ENCODE measurements at places on chromosomes 7 and 10. TPM values are rescaled to one million over a fixed set of nuclear protein-coding genes. Genes with fewer than 3 reads are reported as not detected.

NUTM2B gene
- 5.1 TPM for polyA plus RNA-seq

PRTFDC1 gene
- 29.7 TPM for polyA plus RNA-seq

MEST gene
- polyA plus RNA-seq: 569 TPM

PROSER2 gene
- 6.1 TPM for polyA plus RNA-seq

SPDYE2 gene
- 16.6 TPM for polyA plus RNA-seq

CRTAC1 gene
- polyA plus RNA-seq: 43.8 TPM

PKD2L1 gene
- polyA plus RNA-seq: 0.11 TPM

FGL2 gene
- polyA plus RNA-seq: 35.1 TPM

ADCY1 gene
- 3.7 TPM for polyA plus RNA-seq

GTF2IRD2 gene
- polyA plus RNA-seq: 34.4 TPM

SEC24C gene
- polyA plus RNA-seq: 67.3 TPM

INHBA gene
- polyA plus RNA-seq: 2.5 TPM

COX19 gene
- 17.3 TPM for polyA plus RNA-seq

ZNF853 gene
- 17.6 TPM for polyA plus RNA-seq

DNA sequence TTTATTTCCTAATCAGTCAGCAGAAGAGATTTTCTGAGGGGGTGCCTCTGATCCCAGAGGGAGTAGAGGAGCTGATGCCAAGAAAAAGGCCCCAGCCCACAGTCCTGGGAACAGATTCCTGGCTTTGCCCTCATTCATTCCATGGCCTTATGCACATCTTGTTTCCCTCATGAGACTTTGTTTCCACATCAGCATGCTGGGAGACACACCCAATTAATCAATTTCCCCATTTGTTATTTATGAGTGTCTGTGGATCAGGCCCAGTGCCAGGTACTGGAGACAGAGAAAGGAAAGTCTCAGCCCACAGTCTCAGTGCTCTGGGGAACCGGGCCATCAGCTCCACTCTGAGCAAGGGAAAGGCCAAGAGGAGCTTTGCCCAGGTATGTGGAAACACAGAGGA lies 496.2 kb upstream of the ZMIZ1 start:
- DNase-seq: no peak

- DNase-seq: no peak
Measured at GRCh38 chr7:157900011-157900410, 563.2 kb downstream of the DNAJB6 start.

- no peak for DNase-seq
Measured at GRCh38 chr7:1706721-1707613, 36.9 kb downstream of the ELFN1 start.

- no peak for DNase-seq
Measured at GRCh38 chr10:117410557-117410956, 35.3 kb upstream of the PDZD8 start.

DNA sequence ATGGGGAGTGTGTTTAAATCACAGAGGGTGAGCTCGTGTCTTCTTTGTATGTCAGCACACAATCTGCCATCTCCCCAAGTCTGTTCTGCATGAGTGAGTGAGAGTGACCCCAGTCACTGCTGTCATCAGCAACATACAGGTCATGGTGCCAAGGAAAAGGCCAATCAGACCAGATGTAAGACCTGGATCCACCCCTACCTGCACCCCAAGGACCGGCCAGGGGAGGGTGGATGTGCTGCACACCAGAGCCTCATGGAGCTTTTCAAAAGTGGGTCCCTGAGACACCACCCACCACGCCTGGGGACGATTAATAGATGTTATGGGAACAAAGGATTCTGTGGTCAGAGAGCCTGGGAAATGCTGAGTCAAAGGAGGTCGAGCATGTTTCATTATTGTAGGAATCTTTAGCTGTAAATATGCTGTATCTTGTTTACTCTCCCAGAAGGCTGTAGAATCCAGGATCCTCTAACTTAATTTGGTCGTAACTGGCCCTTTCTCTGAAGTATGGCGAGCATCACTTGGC lies 420.5 kb downstream of the RPS24 start:
- no peak for DNase-seq

DNA sequence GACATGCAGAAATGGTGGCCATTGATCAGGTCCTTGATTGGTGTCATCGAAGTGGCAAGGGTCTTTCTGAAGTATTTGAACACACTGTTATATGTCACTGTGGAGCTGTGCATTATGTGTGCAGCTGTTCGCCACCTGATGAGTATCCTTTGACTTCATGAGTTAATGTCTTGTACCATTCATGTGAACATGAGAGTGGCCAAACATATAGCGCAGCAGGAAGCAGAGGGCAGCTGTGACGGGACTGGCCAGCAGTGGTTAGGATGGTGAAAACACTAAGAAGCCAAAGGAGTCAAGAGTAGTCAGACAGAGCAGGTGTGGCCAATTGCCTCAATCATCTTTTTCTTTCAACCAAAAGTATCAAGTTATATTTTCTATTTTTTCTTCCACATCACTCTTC lies 167.4 kb downstream of the IMMP2L start:
- no peak for DNase-seq

DNA sequence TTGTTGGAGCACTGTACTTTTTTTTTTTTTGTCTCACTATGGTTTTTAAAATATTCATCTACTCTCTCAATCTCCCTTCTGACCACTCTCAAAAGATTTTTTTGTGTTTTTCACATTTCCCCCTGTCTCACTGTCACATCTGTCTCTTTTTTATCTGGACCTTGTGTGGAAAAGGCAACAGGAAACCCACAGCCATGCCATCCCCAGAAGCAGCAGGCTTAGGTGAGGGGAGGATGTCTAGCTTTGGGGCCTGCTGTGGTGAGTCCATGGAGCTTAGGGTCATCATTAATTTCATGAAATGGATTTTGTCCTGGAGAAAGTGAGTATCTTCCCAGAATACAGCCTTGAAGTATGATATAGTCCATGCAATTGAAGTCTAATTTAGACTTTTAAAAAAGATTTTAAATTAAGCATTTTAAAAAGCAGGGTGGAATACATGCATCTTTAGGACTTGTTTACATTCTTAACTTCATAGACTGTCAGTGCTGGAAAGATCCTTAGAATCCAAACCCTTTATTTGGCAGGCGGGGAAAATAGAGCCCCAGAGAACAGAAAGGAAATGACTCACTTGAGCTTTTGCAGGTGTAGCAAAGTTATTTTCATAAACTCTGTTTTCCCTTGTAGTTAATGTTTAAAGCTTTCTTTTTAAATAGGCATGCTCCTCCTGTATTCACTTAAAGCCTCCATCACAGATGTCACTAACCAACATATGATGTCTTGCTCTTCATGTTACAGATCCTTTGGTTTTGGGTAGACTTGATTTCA lies 25.1 kb downstream of the MINDY4 start:
- DNase-seq: no peak

DNA sequence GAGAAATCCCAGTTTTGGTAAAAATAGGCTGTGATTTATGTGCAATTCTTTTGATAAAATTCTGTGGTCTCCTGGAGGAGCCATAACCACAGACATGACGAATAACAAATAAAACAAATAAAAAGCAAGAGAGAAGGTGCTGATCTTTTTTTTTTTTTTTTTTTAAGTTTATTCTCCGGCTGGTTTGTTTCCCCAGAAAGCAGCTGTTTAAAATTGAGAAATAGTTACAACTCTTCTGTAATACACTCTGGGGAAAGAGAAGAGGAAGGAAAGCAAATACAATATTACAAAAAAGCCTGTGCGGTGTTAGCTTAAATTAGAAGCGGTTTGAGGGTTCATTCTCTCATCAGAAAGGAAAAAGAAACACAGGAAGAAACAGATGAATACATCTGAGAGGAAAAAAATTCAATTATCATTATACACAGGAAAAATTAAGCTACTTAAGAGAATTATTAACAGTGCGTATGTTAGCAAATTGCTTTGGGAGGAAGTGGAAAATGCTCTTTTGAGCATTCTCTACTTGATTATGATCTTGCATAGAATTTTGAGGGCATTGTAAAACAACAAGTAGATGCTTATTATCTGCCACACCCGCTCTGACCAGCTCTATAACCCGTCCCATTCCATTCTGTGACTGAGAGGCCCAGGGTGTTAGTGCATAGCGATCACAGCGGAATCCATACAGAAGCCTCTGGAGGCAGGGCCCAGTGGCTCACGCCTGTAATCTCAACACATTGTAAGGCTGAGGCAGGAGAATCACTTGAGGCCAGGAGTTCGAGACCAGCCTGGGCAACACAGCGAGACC lies 40.6 kb upstream of the WAC start:
- DNase-seq: no peak

- DNase-seq: no peak
Measured at GRCh38 chr7:137801003-137801402, 45.8 kb downstream of the DGKI start.

DNA sequence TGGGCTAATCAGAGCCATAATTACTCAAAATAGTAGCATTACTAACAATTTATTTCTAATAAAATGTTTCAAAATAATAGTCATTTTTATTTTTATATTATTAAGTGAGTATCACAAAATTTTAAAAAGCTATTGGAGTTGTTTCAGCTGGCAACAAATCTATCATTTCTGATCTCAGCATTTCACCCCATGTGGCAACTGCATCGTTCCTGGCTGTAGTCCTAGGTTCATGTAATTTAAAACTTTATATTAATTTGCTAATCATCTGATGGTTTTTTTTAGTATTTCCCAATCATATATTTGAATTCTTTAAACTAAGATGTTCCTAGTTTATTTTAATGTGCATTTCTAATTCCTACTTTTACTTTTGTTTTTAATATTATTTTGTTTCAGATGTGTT lies 293.0 kb upstream of the AKR1E2 start:
- no peak for DNase-seq

- no peak for DNase-seq
Measured at GRCh38 chr10:43047288-43047970, 29.4 kb upstream of the RET start.

DNA sequence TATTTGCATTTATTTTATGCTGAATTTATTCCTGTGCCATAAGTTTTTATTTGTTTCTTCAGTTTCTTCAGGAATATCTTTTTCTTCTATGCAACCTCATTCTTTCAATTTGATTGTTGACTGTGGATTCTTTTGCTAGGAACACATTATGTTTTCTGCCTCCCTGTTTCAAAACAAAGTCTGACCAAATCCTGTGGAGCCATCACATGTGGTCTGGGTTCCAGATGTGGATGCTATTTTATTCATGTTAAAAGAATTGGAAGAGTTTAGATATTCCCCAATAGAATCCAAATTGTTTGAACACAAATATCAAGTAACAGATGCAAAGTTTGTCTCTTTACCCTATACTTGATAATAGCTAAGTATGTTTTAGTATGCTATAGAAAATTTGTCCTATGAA lies 56.8 kb upstream of the LRRC17 start:
- DNase-seq: no peak

DNA sequence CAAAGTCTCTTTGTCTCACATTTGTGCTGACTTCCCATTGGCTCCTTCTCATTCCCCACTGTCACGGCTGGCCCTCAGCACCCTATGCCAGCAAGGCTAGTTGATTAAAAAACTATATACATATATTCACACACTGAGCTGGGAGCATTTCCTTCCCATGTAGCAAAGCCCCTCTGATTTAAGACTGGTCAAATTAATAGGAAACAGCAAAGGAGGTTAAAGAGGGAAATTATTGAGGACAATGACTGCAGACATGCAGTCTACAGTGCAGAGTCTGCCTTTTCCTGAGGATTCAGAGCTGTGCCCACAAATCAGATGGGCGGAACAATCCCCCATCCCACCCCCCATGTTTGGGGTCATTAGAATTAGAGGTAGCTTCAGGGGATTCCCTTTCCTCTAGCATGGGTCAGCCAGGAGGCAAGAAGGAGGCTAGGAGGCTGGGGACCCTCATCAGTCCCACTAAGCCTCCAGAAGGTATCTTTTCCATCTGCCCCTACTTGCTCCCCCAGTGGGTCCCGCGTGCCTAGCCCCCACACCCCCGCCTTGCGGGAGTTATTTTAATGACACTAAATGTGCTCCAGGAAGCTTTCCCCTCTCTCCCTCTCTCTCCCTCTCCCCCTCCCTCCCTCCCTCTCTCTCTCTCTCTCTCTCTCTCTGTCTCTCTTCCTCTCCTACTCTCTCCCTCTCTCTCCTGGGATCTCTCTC lies 9.8 kb upstream of the DLX6 start:
- no peak for DNase-seq

- no peak for DNase-seq
Measured at GRCh38 chr10:34895977-34896376, 80.9 kb upstream of the PARD3 start.

- DNase-seq: no peak
Measured at GRCh38 chr7:132545756-132546155, 30.5 kb downstream of the PLXNA4 start.

- no peak for DNase-seq
Measured at GRCh38 chr10:88920986-88921593, 31.5 kb downstream of the ACTA2 start.

- DNase-seq: no peak
Measured at GRCh38 chr10:119652361-119652730, 1.2 kb downstream of the BAG3 start.

- no peak for DNase-seq
Measured at GRCh38 chr7:36188906-36189305, 35.9 kb downstream of the EEPD1 start.

GRCh38 chr7:132321387-132321786 lies 254.9 kb downstream of the PLXNA4 start:
- DNase-seq: no peak

GRCh38 chr7:30751696-30752273 lies at the start of gene INMT:
TSS of gene INMT (plus strand) at chr7:30752135. CDS start at chr7:30752151, 16 bp downstream.
- DNase-seq: no peak

- DNase-seq: no peak
Measured at GRCh38 chr7:117950601-117951260, 77.5 kb upstream of the CTTNBP2 start.

GRCh38 chr10:69014171-69014570 lies 25.6 kb downstream of the KIFBP start:
- DNase-seq: no peak

DNA sequence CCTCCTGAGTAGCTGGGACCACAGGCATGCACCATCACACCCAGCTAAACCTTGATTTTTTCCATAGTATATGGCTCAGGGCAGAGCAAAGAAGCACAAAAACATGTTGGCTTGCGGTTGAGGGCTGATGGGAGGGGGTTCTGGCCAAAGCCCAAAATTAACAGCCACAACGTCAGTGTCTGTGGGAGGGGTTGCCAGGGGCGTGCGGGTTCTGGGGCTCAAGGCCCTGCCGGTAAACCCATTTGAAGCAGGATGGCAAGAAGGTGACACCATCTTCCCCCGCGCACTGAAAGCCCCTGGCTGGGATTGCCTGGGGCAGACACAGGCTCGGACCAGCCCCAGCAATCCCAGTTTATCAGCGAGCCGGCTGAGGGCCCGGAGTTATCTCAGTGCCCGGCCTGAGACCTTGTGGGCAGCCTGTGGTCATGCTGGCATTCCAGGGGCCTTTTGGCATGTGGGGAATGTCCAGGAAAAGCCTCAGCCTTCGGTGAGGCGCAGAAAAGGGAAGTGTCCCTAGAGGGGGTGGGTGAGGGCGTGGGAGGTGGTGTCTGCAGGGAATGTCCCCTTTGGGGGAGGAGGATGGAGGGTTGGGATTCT lies 167.7 kb upstream of the TNRC18 start:
- no peak for DNase-seq

Data from renal pelvis (tissue), 12 donors.